Gastrocnemius medialis (tissue), 4 donors: ENCODE measurements at places on chromosomes 7 and 10.

GRCh38 chr7:151704299-151704959 lies 172.5 kb downstream of the PRKAG2 start:
- no peak overlapping the region for H3K4me3 ChIP-seq
- DNase-seq = no peak
- H3K36me3 ChIP-seq = no peaks in the 10 kb centered on the region
- H3K4me1 ChIP-seq = peaks cover 33% of the 10 kb centered on the region

- H3K4me3 ChIP-seq = no peak overlapping the region
- no peak for DNase-seq
- H3K4me1 ChIP-seq = no peaks in the 10 kb centered on the region
- no peak overlapping the region for H3K27ac ChIP-seq
- no peaks in the 10 kb centered on the region for H3K36me3 ChIP-seq
Measured at GRCh38 chr7:149449897-149450296, 11.0 kb downstream of the ZNF777 start.

DNA sequence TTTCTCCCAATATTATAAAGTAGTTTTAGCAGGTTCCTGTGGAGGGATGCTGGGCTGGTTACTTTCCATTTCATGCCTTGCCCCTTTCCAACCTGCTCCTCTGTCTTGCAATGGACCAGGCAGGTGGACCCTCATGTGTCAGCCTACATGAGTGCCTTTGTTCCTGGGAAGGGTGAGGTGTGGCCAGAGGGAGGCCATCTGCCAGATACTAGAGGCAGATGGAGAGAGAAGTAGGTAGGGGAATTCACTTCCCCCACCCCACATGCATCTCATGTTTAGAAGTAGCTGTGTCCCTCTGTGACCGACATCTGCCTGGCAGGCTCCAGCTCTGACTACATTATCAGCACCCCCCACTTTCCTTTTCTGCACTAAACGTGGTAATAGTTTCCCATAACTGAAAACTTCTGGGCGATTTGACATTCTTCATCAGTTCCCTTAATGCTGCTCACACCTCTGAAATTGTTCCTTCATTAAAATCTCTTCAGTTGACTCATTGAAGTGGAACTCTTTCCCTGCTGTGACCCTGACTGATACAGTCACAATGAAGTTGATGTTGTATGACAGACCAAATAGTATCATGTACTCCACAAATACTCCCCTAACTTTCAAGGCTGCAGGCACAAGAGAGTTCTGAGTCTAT lies 396.3 kb upstream of the FZD8 start:
- no peak overlapping the region for H3K4me3 ChIP-seq
- DNase-seq = no peak
- H3K4me1 ChIP-seq = no peaks in the 10 kb centered on the region
- no peaks in the 10 kb centered on the region for H3K36me3 ChIP-seq

DNA sequence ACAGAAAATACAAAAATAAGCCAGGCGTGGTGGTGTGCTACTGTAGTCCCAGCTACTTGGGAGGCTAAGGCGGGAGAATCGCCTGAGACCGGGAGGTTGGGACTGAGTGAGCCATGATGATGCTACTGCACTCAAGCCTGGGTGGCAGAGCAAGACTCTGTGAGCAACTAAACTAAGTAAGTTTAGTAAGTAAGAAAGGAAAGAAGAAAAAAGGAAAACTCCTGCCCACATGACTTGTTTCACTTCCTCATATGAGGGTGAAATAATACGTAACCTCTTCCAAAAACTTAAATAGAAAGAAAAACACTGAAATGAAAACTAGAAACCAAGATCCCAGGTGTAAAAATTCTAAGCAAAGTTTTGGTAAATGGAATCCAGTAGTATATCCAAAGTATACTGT lies 79.6 kb downstream of the LARP4B start:
- peaks cover 2% of the 10 kb centered on the region for H3K4me1 ChIP-seq
- DNase-seq = no peak
- H3K4me3 ChIP-seq = no peak overlapping the region
- peaks cover 6% of the 10 kb centered on the region for H3K36me3 ChIP-seq

- H3K27me3 ChIP-seq = no peaks in the 10 kb centered on the region
- H3K4me3 ChIP-seq = no peak overlapping the region
- no peak for DNase-seq
- no peak overlapping the region for H3K27ac ChIP-seq
Measured at GRCh38 chr10:17648243-17649035, 4.5 kb downstream of the STAM start.

GRCh38 chr7:147595042-147595441 lies 995.5 kb upstream of the C7orf33 start:
- H3K36me3 ChIP-seq = no peaks in the 10 kb centered on the region
- H3K4me3 ChIP-seq = no peak overlapping the region
- H3K27me3 ChIP-seq = no peaks in the 10 kb centered on the region
- no peak overlapping the region for H3K27ac ChIP-seq
- no peaks in the 10 kb centered on the region for H3K4me1 ChIP-seq
- no peak for DNase-seq

DNA sequence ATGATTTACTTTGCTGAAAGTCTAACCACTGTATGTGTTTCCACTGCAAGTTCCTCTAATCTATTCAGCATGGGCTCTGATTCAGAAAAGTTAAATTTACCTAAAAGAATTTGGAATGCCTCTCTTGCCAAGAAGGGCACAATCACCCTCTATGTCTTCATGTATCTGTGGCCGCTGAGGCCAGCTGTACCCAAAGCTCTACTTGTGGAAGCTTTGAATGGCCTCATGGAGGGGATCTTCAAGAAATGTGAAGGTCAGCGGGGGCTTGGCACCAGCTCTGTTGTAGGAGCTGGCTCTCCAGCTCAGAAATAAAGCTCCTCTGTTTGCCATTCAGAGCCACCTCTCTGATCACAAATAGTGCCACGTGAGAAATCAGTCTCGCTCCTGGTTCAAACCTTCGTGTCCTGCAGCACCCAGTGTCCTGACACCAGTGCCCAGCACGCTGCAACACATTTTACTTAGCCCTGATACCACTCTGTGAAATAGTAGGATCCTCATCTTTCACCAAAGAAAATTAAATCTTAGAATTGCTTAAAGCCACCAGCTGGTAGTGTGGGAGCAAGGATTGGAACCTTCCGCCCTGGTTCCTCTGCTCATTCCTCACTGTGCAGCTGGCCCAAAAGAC lies 61.1 kb downstream of the PKD1L1 start:
- H3K36me3 ChIP-seq = no peaks in the 10 kb centered on the region
- no peak overlapping the region for H3K27ac ChIP-seq
- no peak for DNase-seq
- no peak overlapping the region for H3K4me3 ChIP-seq
- peaks cover 21% of the 10 kb centered on the region for H3K4me1 ChIP-seq
- no peaks in the 10 kb centered on the region for H3K27me3 ChIP-seq

DNA sequence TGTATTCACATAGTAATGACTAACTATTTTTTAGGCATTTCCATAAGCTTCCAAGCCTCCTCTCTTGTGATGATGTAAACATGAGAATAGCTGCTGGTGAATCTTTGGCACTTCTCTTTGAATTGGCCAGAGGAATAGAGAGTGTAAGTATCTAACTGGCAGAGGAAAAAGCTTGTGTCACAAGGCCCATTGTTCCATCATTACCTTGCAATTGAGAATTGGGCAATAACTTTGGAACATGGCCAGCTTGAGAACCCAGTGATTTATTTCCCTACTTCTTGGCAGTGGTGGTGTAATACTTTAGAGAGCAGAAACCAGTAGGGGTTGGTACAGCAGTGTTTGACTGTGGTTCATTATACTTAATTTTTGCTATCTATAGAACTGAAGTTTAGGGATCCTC lies 12.0 kb downstream of the IFRD1 start:
- no peaks in the 10 kb centered on the region for H3K36me3 ChIP-seq
- H3K27me3 ChIP-seq = no peaks in the 10 kb centered on the region
- H3K27ac ChIP-seq = peak overlapping the region; percentile 77
- DNase-seq = peak; percentile 49
- H3K4me1 ChIP-seq = peaks cover 58% of the 10 kb centered on the region
- H3K4me3 ChIP-seq = no peak overlapping the region

DNA sequence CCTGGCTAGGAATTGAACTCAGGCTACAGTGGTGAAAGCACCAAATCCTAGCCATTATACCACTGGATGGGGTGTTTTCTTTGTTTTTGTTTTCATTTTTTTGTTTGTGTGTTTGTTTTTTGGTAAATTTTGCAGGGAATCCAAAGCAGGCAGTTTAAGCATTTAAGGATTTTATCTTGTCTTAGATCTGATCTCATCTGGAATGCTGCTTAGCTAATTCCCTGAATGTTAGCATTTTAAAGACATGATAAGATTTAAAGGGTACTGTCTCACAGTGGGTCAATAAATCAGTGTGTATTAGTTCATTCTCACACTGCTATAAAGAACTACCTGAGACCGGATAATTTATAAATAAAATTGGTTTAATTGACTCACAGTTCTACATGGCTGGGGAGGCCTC lies 5.6 kb upstream of the MKLN1 start:
- H3K27me3 ChIP-seq = no peaks in the 10 kb centered on the region
- DNase-seq = no peak
- H3K27ac ChIP-seq = no peak overlapping the region
- H3K4me3 ChIP-seq = no peak overlapping the region
- no peaks in the 10 kb centered on the region for H3K36me3 ChIP-seq

DNA sequence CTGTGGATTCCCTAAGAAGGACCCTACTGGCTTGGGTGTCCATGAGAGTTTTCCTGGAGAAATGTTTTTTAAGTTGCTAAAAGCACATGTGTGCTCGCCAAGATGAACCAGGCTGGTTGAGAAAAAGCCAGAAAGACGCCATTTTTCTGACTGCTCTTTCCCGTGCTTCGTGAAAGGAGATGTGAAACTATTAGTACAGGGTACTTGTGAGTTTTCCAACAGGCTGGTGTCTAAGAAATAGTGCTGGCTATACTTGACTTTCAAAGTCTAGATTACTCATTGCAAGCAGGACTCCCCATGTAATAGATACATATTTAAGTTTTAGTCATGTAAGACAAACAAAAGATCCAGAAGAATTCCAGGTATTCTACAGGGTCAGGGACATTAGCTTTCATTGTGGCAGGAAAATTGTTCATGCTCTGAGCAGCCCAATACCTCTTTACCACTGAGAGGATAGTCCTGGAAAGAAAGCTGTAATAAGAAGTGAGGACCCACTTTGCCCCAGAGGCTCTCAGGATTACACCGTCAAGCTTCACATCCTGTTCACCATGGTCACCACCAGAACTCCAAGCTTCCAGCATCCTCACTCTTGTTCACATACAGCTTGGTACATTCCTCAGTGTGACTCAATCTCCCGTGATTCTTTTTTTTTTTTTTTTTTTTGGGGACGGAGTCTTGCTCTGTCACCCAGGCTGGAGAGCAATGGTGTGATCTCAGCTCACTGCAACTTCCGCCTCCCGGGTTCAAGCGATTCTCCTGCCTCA lies 43.8 kb upstream of the ICA1 start:
- no peak overlapping the region for H3K4me3 ChIP-seq
- H3K36me3 ChIP-seq = no peaks in the 10 kb centered on the region
- H3K27ac ChIP-seq = no peak overlapping the region
- no peaks in the 10 kb centered on the region for H3K4me1 ChIP-seq

DNA sequence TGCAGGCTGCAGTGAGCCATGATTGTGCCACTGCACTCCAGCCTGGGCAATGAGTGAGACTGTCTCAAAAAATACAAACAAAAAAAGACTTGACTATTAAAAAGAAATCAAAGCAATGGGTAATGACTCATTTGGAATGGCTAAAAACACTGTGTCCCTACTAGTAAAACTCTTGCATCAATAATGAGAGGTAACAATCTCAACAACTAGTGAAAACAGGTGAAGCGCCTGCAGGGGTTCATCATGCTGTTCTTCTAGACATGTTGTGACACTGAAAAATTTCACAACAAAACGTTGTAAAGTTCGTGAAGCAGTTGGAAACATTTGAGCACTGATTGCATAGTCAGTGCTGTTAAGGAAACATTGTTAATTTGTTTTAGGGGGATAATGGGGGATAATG lies 26.9 kb upstream of the SLC29A4 start:
- H3K4me1 ChIP-seq = no peaks in the 10 kb centered on the region
- H3K4me3 ChIP-seq = no peak overlapping the region
- DNase-seq = no peak

DNA sequence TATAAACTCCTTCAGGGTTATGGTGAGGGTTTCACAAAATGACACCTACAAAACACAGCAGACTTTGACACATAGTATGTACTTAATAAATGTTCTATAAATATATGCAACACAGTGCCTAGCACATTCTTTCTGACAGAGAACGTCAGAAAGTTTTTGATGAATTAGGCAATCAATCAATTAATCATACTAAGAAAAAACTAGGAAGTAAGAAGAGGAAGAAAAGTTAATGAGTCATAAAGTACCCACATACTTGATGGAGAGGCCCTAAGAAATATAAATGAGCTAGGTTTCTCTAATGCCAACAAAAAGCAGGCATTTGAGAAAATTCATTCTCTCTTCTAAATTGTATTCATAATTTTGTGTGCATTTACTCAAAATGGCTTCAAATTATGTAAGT lies 192.7 kb upstream of the VWC2 start:
- DNase-seq = no peak
- H3K36me3 ChIP-seq = no peaks in the 10 kb centered on the region
- no peak overlapping the region for H3K27ac ChIP-seq
- no peak overlapping the region for H3K4me3 ChIP-seq
- H3K27me3 ChIP-seq = no peaks in the 10 kb centered on the region

GRCh38 chr7:4134204-4134603 lies 547.9 kb upstream of the FOXK1 start:
- no peaks in the 10 kb centered on the region for H3K27me3 ChIP-seq
- no peaks in the 10 kb centered on the region for H3K36me3 ChIP-seq

- peaks cover 57% of the 10 kb centered on the region for H3K4me1 ChIP-seq
- peaks cover 32% of the 10 kb centered on the region for H3K36me3 ChIP-seq
- H3K27me3 ChIP-seq = no peaks in the 10 kb centered on the region
- H3K27ac ChIP-seq = peak overlapping the region; percentile 99
Measured at GRCh38 chr7:127586346-127586745, 950 bp upstream of the GCC1 start.

DNA sequence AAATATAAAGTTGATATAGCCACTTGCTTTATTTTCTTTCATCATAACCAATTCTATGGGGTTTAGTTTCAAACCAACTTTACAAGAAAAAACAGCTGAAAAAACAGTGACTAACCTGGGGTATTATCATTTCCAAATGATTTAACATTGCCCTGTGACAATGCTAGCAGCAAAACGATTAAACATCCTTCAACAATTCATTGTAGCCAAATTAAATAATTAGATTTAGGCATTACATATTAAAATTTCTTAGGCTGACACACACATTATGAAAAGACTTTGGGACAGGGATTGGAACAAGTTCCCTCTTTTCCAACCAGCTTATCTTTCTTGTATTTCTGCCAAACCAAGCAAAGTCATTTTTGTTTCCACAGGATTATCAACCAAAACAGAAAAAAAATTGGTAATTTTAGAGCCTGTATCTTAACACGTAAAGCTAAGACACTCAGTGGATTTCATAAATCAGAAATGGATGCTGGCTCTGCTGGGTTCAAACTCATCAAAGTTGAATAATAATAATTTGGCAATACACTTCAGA lies 84.0 kb downstream of the SEMA3D start:
- no peak overlapping the region for H3K27ac ChIP-seq
- H3K4me1 ChIP-seq = no peaks in the 10 kb centered on the region
- DNase-seq = no peak
- no peaks in the 10 kb centered on the region for H3K36me3 ChIP-seq
